ENCODE measurements at places on chromosomes 6 and 20.

DNA sequence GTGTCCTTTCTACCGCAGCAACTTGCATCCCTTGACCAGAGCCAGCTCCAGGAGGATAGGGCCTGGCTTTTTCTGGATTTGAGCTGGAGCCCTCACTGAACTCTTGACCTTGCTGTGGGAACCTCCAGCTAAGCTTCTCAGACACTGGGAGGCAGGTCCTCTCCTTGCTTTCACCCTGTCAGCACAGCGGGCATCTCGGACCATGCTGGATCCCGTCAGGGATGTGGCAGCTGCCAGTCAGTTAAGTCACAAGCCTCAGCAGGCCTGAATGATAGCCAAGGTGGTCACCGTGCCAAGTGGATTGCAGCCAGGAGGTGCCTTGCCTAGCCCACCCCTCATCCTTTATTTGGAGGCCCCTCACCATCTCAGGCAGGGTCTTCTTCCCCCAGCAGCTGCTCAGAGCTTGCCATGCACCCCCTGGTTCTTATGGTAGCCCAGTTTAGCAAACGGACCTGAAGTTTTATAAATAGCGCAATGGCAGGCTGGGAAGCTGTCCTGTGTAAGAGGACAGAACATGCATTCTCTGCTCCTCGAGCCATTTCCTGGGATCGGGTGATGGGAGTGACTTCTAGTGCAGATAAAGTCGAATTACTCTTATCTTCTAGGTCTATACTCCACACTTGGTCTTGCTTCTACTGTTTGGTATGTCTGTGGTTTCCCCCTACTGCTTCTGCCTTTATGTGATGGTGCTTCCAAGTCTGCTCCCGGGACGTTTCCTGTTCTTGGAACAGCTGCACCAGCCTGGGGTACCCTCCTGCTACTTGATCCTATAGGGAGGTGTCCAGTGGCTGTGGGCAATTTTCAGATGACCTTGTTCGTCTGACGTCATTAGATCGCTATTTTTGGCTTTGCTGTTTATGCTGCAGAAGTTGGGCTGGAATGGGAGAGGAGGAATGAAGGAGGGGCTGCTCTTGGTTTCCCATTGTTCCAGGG lies 7.1 kb upstream of the MYLK2 start:
- DNase-seq = no peak

- DNase-seq = no peak
Measured at GRCh38 chr6:7566107-7566506, 23.9 kb upstream of the SNRNP48 start.

- DNase-seq = no peak
Measured at GRCh38 chr6:111212625-111213024, 125.3 kb downstream of the SLC16A10 start.

- no peak for DNase-seq
Measured at GRCh38 chr6:169099411-169100202, 154.0 kb downstream of the THBS2 start.

DNA sequence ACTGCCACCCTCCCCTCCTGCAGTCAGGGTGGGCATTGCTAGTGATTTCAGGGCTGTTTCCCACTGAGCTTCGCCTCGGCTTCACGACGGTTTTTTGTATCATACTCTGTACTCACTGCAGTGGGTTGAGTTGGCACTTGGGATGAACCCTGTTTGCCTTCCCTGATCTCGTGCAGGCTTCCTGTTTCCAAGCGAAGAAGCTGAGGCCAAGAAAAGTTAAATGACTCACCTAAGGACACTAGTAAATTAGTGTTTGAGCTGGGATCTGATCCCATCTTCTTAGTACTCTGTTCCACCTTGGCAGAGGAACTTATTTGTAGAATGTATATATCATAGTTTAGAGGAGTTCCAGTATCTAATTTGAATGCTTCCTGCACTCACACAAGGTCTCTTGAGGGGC lies 50.3 kb upstream of the VSTM2L start:
- DNase-seq = no peak

GRCh38 chr6:88662653-88663174 lies 300.7 kb downstream of the RNGTT start:
- DNase-seq = no peak

DNA sequence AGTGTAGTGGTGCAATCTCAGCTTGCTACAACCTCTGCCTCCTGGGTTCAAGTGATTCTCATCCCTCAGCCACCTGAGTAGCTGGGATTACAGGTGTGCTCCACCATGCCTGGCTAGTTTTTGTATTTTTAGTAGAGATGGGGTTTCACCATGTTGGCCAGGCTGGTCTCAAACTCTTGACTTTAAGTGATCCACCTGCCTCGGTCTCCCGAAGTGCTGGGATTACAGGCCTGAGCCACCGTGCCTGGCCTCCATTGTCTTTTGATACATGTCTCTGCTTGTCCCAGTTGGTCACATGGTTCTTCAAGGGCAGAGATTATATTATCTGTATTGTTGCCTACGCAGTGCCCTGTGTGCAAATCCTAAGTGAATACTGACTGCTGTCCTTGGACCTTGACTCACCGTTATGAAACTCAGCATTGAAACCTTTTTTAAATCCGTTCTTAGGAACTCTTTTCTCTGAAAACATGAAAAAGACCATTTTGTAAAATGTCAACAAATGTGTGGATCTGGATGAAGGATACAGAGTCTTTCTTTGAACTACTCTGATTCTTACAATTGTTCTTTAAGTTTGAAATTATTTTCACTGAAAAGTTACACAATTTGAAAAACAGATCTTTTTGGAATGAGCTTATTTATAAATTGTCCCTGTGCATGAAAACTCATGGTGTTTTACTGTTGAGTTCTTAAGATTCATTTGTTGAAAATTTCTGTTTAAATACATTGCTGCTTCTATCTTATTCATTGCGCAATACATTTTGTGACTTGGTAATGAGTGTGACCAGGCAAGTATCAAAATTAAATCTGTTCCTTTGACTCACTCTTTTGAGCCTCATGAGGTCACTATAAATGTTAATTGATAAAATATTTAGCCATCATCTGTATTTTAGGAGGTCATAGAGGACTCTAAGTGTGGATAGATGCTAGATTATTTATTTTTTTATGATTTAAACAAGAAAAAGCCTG lies 293.5 kb downstream of the UTRN start:
- no peak for DNase-seq

DNA sequence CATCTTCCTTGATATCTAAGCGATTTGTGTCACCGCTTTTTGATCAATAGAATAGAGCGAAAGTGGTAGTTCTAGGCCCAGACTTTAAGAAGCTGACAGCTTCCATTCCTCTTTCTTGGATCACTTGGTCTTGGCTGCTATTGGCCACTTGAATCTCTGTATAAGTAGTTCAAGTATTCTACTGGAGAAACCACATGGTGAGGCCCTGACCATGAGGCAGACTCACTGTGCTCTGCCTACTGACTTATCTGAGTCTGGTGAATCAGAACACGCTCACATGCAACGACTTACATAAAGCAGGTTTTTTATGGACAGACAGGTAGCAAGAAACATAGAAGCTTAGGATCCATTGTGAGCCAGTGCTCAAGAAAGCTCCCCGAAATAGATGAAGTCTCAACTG lies 27.0 kb downstream of the OLIG3 start:
- DNase-seq = no peak

DNA sequence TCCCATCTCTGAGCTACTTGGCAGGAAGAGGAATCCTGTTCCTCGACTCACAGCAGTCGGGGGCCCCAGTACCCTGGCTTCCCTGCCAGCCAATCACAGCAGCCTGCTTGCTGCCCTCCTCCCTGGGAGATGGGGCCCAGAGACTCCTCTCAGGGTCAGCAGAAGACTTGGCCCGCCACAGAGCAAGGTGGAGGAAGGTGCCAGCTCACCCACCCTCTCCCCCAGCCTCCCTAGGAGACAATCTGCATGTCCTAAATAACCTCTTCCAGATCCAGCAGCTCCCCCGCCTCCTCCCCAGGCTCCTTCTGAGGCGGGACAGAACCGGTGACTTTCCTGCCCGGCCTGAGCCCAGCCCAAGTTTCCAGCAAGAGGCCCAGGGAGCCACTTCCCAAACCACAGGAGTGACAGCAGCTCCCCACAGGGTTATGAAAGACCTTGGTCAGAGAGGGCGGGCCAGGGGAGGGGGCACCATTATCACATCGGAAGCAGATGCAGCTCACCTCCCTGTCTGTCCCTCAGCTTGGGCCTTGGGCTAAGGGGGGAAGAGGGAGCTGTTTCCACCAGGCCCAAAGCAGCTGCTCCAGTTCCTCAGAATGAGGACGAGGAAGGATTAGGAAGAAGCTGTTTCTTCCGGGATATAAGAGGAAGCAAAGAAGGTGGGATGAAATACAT lies 2.3 kb downstream of the CCND3 start:
- DNase-seq = no peak

All from naive thymus-derived CD8-positive, alpha-beta T cell (primary cell).